ENCODE measurements at places on chromosomes 2 and 18.

DNA sequence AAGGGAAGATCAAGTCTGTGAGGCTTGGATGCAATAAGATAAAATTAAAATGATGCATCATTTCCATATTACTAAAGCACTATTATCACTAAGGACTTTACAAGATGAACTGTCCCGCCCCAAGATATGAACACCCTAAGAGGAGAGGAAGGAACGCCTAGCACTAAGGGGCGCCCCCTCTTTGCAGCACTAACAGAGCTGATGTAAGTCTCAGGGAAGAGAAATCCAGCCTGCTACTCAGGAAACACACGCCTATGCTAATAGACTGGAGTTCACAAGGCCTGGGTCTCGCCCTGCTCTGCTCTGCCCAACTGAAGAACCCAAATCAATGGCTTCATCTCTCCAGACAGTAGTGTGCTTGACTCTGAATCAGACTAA is 6.1 kb downstream of the INO80C start:
- DNase-seq, result no peak

GRCh38 chr2:65300134-65300760 is 72.6 kb downstream of the ACTR2 start:
- no peak for DNase-seq

GRCh38 chr2:222861411-222862105 is 722 bp downstream of the ACSL3 start:
- peak; percentile 10 for DNase-seq

GRCh38 chr2:137091704-137092103 is 326.4 kb downstream of the THSD7B start:
- no peak for DNase-seq

DNA sequence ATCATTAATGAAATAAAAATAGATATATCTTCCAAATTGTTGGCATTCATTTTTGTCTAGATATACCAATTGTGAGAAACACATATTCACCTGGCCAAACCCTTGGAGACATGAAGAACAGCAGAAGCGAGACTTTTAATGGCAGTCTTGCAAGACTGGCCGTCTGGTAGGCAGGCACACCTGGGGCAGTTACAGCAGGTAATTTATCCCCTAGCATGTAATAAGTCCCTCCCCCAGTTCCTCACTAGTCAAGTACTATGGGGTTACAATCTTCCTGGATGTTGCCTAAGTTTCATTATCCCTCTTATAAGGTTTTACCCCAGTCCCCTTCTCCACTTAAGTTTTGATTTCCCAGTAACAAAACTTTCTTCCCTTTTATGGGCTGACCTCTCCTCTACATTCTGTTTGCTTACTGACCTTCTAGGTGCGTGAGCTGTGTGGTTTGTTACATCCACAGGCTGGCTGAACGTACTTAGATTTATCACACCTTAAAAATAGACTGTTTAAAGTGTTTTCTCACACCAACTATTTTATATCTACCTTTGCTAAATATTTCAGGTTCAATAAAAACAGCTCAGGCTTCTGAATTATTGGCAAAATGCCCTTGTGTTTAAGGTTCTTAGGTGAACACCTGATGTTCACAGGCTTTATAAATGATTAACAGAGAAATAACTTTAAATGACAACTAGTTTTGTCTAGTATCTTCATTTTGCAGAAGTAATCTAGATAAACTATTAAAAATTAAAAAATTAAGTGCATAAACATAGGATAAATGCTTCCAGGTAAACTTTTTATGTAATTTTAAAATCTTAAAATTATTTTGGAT is 365.0 kb upstream of the TFPI start:
- DNase-seq, result no peak

- DNase-seq, result no peak
Measured at GRCh38 chr18:80232710-80233109, 14.6 kb downstream of the PARD6G start.

DNA sequence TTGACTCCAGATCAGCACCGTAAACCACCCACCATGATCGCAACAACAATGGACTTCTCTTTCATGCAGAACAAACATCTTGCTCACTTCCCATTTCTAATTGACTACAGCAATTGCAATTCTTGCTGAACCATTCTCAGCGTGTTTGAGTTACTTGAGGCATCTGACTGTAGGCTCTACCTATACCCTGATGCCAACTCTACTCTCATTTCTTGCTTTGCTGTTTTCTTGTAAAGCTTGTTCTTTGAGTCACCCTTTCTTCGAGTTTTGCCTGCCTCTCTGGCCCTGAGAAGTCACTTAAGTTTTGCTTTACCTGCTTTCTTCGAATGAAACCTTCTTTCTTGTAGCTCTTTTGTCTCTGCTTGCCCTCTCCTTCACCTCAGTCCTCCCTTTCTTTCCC is 160.5 kb upstream of the RND3 start:
- DNase-seq, result no peak

- no peak for DNase-seq
Measured at GRCh38 chr2:112579241-112579640, 5.2 kb upstream of the CHCHD5 start.

DNA sequence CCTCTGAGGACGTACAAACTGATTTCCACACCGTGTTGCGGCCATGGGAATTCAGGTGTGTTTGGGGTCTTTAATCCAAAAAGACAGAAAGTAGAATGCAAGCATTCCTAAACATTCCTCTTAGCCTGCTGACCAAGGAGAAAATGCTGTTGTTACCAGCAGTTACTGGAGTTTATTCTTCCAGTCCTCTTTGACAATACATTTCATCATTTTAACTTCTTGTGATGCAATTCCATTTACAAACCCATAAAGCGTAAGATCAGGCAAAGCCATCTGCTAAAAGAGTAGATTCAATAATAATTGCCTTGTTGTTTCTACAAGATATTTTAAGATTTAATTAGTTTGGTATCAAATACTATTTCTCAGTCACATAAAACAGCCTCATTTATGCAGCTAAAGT is 32.7 kb downstream of the SPIRE1 start:
- no peak for DNase-seq

DNA sequence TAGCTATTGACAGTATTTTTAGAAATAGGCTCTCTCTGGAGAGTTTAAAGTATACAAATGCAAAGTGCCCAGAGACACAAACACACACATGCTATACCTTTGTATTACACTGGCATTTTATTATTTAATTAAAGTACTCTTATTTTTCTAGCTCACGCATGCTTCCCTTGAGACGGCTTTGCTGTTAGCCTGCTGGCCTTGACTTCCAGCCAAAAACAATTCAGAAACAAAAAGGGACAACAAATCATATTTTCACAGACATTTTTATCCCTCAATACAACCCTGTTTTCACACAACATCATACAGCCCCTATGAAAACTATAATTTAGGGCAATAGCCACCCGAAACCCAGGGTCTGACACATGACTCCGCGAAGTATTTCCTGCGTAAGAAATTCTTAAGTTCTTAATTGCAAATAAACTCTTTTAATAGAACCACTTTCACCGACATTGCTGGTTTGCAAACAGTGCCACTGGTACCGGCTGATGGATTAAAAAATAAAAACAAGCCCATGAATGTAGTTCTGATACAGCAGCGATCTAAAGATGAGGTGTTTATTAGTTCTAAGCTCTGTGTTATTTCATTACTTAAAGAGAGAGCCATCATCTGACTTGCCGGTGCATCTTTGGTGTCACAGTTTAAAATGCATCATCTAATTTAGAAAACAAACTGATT is 185.1 kb downstream of the TCF4 start:
- DNase-seq, result no peak

- no peak for DNase-seq
Measured at GRCh38 chr2:46225730-46226129, 71.5 kb upstream of the EPAS1 start.

Measured in CD8-positive, alpha-beta T cell (primary cell).